ENCODE measurements at places on chromosomes 6 and 20. TPM values are rescaled to one million over a fixed set of nuclear protein-coding genes. Genes with fewer than 3 reads are reported as not detected.

- DNase-seq, result no peak
These were observed 95.3 kb upstream of the RSPO3 start for GRCh38 chr6:127023001-127023778.

Gene MOG
- not detected for total RNA-seq

DNA sequence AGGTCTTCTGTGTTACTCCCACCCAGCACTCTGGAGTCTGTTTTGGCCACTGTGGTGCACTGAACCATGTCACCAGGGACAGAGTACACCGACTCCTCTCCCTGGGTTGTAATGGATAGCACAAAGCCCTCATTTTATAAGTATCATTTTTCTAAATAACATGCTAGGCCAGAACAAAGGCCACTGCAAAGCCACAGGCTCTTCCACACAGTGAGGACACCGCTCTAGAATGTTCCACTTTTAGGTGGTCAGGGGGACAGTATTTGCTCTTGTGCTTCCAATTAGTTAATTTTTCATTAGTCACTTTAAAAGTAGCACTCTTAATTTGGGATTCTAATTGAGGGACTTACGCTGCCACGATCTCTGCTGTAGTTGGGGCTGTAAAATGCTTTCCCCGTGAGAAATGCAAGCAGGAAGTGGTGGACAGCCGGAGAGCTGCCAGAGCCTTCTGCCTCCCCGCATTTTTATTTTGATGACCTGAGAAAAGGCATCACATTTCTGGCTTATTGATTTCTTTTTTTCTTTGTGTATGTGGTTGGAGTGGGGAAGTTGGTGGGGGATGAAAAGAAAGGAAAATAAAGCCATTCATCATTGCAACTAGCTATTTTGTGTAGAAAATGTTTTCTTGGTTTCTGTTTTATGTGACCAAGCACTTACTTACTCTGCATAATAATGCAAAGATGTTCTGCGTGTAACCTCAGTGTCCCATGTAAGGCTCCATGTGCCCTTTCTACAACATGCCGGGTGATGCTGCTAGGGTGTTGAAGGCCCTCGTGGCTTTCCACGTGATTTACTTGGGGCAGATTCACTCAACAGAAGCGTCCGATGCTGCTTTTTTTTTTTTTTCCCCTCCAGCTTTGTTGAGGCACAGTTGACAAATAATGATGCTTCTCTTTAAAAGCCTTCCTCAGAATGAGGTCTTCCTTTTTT lies 195.9 kb downstream of the SASH1 start:
- DNase-seq, result no peak

DNA sequence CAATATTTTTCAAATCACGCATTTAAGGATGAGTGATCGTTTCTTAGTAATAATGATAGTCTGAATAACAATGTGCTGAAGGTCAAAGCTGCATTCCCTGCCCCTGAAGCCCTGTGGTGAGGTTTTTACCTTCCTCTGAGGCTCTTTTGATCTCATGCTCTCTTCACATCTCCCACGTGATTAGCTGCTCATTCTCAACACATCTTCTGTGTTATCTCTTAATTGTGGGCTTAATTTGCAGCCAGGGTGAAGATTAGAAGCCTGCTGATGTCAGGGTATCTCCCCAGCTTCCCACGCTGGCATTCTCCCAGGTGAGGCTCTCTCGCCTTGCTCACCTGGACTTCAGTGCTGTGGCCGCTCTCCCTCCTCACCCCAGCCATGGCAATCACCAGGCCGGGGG lies 109.7 kb upstream of the FOXQ1 start:
- no peak for DNase-seq

DNA sequence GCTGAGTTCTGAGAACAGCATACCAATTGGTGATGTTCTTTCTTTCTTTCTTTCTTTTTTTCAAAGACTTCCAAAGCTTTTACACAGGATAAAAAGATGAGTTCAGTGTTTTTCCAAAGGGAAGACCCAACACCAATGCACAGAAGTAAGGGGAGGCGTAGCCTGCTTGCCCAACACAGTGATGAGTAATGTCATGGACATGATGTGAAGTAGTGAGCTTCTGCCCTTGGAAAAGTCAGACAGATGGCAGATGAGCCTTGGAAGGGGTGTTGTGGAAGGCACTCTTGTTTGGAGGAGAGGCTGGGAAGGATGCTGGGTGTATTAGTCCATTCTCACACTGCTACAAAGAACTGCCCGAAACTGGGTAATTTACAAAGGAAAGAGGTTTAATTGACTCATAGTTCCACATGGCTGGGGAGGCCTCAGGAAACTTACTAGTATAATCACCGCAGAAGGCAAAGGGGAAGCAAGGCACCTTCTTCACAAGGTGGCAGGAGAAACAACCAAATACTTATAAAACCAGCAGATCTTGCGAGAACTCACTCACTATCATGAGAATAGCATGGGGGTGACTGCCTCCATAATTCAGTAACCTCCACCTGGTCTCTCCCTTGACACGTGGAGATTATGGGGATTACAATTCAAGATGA lies 12.6 kb downstream of the LRP11 start:
- DNase-seq, result no peak

Gene ASIP
- total RNA-seq, result not detected

DNA sequence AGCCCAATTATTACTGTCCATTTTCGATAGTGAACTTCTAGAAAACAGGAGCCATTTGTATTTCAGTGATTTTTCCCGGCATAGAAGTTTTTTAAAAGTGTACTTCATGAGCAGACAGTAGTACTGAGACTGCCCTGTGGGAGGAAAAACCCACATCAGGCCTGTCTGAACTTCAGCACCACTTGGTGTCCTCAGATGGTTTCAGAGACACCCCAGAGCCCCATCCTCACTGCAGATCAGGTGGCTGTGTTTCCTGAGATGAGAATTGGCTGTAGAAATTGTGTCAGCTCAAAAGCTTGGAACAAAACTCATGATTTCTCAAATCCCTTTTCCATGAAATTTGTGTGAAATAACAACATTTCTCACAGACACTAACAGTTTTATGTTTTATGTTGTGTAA lies 110.0 kb upstream of the RIN2 start:
- DNase-seq, result no peak

Gene SLC12A5
- total RNA-seq, result not detected

Gene RPP21
- 38.5 TPM for total RNA-seq

DNA sequence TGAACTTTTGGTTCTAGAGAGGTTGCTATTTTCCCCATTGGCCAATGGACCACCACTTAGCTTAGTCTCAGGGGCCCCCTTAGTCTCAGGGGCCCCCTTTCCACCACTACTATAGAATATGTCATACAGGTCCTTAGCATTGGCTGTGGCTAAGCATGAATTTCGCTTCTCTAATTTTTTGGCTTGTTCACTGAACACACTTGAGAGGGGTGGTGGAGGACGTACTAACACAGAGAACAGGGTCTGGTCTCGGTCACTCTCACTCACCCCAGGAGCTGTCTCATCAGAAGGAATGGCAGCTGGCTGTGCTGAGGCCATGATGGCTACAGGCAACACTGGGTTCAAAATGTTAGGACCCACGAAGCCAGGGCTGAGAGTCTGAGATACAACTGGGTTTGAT lies 30.3 kb downstream of the ZNF318 start:
- no peak for DNase-seq

GRCh38 chr6:37516920-37517405 lies 17.3 kb upstream of the CCDC167 start:
- no peak for DNase-seq

Gene MCCD1
- total RNA-seq, result not detected

All from T-helper 17 cell (primary cell).